ENCODE measurements at places on chromosomes 12 and 14. TPM values are rescaled to one million over a fixed set of nuclear protein-coding genes. Genes with fewer than 3 reads are reported as not detected.

Gene SLC39A2
- total RNA-seq, result not detected

Gene GPRC5A
- total RNA-seq, result 21.6 TPM

Gene KRT75
- not detected for total RNA-seq

Gene LBHD2
- not detected for total RNA-seq

GRCh38 chr14:99947695-99948094 lies 117.5 kb upstream of the EVL start:
- DNase-seq, result no peak

DNA sequence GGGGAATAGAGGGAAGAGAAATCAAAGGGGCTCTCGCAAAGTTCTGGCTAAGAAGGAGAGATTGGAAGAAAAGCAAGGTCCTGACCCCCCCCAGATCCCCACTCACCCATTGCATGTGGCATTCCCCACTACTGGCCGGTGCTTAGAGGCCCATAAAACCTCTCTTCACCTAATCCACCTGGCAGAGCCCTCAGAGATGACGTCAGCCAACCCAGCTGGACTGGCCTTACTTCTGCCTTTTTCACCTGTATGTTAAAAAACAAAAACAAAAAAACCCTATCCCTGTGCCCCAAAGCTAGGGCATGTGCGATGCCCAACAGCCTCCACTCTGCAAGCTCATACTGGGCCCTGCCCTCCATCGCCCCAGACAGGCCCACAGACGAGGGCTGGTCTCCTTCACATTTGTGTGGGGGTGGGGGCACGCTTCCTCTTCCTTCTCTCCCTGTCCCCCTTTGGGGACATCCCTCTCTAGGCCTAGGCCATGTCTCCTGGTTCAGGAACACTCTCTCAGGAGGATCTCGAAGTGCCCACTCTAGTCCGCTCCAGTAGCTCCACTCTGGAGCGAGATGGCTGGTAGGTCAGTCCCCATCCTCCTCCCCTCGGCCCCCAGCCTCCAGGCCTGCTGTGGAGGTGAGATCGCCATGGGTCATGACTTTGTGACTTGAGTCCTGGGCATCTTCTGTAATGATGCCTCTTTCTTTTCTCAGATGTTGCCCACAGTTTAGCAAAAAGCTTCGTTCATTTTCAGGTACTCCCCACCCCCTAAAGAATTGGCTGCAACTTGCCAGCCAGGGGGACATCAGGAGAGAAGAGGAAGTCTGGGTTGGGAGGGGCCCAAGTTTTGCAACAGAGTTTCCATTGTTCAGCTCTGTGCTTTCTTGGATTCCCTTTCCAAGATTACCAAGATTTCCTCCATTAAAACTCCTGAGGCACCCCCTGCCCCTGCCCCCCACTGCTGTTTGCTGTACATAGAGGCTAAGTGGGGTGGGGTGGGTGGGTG lies 37.0 kb downstream of the FIGNL2 start:
- no peak for DNase-seq

DNA sequence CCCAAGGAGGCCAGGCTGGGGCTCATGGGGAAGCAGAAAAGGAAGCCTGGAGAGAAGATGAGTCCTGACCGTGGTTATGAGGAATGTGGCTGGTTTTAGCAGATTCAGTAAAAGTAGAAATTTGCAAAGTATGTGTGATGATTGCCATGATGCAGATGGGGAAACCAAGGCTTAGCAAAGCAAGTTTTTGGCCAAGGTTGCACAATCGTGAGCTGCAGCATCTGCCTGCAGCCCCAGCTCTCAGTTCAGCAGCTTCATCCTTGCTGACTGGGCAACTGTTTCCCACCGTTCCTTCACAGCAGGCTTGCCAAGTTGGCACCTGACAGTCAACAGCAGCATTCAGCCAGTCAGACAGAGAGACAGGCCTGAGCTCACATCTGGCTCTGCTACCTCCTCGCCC lies 656.7 kb downstream of the MED13L start:
- DNase-seq, result no peak

GRCh38 chr14:90697577-90698206 lies 118.5 kb downstream of the TTC7B start:
- DNase-seq, result peak; percentile 81

DNA sequence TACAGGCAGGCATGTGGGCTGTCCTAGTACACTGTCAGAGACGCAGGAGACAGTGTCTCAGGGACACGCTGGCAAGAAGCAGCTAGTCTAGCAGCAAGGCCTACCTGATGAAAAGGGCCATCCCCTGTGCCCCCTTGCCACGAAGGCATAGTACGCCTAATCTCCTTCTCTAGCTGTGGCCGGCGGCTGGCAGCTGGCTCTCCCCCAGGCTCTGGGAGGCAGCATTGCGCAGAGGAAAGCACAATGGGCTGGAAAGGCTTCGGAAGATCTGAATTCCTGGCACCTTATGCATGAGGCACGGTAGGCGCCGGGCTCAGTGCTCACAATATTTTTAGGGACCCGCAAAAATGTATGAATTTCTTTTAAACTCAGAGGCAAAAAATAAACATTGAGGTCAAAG lies 16.0 kb upstream of the PLEKHH1 start:
- DNase-seq, result no peak

GRCh38 chr12:32125455-32126084 lies 18.9 kb downstream of the BICD1 start:
- no peak for DNase-seq

GRCh38 chr12:34603382-34604035 lies 581.2 kb downstream of the ALG10 start:
- no peak for DNase-seq

DNA sequence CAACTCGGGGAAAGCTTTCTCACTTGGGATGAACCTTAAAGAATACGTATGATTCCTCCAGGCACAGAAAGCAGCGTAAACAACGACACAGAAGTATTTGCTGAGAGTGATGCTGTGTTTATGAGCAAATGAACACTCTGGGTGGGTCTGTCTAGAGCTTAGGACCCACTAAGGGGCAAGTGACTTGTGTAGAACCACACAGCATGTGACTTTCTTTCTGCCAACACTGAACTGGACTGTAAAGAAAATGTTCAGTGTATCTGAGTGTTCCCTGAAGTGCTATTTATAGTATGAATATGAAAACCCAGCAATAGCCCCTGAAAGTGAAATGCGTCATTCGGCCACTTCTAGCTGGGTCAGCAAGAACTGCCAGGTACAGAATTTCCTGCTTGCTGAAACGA lies 78.5 kb downstream of the ST8SIA1 start:
- DNase-seq, result no peak

Data from breast epithelium (tissue), 4 donors.